Stimulated activated CD8-positive, alpha-beta memory T cell treated with anti-CD3 and anti-CD28 coated beads, Interleukin-2, amount 100 ng/mL, for 1 hour (primary cell): ENCODE measurements at places on chromosomes 13 and 19.
A peak's percentile ranks its signal among the peaks of the same experiment; 100 is the strongest.

GRCh38 chr13:103046676-103047075, 19.5 kb downstream of the SLC10A2 start:
- DNase-seq = no peak

DNA sequence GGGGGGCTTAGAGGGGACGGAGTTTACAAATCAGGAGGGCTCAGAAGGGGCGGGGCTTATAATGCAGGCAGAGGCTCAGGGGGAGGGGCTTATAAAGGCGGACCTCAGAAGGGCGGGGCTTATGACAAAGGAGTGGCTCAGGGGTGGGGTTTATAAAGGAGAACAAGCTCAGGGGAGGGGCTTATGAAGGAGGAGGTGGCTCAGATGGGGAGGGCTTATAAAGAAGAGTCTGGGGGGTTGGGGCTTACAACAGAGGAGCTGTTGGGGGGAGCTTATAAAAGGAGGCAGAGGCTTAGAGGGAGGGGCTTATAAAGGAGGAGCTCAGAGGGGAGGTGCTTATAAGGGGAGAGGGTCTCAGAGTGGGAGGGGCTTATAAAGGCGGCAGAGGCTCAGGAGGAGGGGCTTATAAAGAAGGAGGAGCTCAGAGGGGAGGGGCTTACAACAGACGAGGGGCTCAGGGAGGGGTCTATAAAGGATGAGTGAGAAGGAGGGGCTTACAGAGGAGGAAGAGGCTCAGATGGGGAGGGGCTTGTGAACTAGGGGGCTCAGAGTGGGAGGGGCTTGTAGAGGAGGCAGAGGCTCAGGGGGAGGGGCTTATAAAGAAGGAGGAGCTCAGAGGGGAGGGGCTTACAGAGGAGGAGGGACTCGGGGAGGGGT, 1.0 kb downstream of the SMIM24 start:
- peak; percentile 14 for DNase-seq

- DNase-seq = no peak
Measured at GRCh38 chr13:114089341-114089740, 43.1 kb downstream of the RASA3 start.

DNA sequence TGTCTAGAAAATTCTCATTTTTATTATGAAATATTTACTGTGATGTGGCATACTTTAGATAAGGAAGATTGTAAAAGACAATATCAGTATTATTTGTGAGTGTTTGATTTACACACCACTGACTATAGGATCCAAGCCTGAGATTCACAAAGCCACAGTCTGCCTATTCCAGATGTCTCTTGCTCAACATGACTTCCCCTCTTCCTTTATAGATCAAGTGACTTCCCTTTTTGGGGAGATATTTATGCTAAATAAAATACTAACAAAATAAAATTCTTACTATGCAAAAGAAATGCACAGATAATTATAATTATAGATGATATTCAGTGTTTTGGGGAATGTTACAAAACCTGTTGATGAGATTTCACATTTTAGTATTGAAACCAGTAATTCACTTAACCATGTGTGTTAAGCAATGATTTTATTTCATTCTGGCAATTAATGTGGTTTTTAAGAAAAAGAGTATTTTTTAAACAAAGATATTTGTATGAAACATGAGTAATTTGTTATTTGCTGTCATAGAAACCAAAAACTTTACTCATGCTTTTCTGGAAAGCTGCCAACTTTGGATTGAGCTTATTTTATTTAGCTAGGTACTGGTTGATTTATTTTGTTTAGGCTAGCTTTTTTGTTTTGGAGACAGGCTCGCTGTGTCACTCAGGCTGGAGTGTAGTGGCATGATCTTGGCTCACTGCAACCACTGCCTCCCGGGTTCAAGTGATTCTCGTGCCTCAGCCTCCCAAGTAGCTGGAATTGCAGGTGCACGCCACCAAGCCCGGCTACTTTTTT, 13.7 kb upstream of the GPR183 start:
- no peak for DNase-seq

- DNase-seq = no peak
Measured at GRCh38 chr19:33522371-33522662, 726 bp upstream of the PEPD start.

GRCh38 chr13:50129706-50130122, 114.5 kb downstream of the KCNRG start:
- no peak for DNase-seq
